ENCODE measurements at places on chromosomes 13 and 19.

GRCh38 chr13:20424949-20425348 is 100.7 kb downstream of the CRYL1 start:
- DNase-seq = no peak

DNA sequence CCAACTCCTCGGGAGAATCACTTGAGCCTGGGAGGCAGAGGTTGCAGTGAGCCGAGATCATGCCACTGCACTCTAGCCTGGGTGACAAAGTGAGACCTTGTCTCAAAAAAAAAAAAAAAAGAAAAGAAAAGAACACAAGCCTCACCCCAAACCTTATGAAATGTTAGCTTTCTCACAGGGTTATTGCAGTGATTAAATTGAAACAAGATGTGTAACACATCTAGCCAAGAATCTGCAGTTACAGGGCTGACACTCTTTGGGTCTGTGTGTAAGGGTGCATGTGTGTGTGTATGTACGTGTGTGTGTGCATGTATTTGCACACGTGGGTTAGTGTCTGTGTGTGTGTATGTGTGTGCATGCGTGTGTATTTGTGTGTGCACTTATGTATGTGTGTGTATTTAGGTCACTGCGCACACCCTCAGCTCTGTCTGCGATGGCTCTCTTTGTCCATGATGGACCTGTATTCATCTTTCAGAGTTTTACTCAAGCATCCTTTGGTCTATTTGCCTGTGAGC is 336.3 kb downstream of the UQCRFS1 start:
- DNase-seq = no peak

- no peak for DNase-seq
Observed at GRCh38 chr19:28426110-28426729, 786.7 kb downstream of the UQCRFS1 start.

- no peak for DNase-seq
Observed at GRCh38 chr13:93248627-93249047, 22.0 kb downstream of the GPC6 start.

DNA sequence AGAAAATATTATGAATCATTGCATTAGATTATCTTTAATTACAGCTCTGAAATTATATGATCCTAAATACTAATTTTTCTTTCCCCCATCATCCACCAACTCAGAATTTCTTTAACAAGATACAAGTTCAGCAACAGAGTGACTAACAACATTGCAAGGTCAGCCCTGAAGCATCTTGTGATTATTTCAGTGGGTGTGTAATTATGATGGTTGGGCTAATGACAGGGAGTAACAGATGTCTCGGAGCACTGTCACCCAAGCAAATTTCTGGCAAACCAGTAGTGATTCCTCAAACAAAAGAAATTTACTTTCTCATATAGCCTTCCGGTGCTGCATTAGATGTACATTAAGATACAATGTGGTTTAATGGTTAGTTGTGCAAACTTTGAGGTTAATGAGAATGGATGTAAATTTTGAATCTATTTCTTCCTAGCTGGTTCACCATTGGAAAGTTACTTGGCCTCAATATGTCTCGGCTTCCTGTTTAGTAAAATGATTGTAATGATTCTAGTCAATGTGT is 238.9 kb downstream of the ITGBL1 start:
- no peak for DNase-seq

DNA sequence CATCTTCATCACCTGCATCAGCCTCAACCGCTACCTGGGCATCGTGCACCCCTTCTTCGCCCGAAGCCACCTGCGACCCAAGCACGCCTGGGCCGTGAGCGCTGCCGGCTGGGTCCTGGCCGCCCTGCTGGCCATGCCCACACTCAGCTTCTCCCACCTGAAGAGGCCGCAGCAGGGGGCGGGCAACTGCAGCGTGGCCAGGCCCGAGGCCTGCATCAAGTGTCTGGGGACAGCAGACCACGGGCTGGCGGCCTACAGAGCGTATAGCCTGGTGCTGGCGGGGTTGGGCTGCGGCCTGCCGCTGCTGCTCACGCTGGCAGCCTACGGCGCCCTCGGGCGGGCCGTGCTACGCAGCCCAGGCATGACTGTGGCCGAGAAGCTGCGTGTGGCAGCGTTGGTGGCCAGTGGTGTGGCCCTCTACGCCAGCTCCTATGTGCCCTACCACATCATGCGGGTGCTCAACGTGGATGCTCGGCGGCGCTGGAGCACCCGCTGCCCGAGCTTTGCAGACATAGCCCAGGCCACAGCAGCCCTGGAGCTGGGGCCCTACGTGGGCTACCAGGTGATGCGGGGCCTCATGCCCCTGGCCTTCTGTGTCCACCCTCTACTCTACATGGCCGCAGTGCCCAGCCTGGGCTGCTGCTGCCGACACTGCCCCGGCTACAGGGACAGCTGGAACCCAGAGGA is 2.6 kb downstream of the P2RY11 start:
- DNase-seq = no peak

GRCh38 chr19:57317503-57317902 is 2.8 kb upstream of the ZNF543 start:
- no peak for DNase-seq

DNA sequence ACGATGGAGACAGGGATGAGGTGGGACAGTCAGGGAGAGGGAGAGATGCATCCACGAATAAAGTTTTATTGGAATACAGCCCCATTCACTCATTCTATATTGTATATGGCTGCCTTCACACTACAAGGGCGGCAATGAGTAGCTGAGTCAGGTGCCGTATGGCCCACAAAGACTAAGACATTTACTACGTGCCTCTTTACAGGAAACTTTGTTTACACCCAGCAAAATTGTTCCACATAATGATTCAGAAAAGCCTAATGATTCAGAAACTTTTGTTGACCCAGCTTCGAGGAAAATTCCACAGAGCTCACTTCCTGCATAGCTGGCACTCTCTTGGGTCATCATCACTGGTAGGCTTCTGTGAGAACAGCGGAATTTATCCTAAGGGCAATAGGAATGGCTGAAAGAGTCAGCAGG is 87.3 kb upstream of the PEG3 start:
- no peak for DNase-seq

- no peak for DNase-seq
Observed at GRCh38 chr13:42218576-42218975, 53.4 kb upstream of the AKAP11 start.

DNA sequence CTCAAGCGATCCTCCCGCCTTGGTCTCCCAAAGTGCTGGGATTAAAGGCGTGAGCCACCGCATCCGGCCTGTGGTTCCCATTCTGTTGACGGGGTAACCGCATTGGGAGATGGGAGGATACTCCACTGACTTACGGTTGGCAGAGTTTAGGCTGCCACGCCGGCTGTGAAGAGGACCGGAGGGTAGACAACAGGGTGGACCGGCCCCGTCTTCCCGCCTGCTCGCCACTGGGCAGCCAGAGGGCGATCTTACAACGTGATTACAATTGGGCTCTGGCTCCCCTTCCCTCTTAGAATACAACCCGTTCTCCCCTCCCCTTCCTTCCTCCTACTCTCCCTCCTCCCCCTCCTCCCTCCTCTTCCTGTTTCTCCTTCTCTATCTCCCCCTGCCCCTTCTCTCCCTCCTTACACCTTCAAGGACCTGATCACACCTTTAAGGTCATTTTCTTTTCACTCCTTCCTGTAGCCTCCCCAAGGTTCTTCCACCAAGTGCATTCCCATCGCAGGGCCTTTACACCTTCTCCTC is 957 bp upstream of the CCDC194 start:
- peak; percentile 87 for DNase-seq

DNA sequence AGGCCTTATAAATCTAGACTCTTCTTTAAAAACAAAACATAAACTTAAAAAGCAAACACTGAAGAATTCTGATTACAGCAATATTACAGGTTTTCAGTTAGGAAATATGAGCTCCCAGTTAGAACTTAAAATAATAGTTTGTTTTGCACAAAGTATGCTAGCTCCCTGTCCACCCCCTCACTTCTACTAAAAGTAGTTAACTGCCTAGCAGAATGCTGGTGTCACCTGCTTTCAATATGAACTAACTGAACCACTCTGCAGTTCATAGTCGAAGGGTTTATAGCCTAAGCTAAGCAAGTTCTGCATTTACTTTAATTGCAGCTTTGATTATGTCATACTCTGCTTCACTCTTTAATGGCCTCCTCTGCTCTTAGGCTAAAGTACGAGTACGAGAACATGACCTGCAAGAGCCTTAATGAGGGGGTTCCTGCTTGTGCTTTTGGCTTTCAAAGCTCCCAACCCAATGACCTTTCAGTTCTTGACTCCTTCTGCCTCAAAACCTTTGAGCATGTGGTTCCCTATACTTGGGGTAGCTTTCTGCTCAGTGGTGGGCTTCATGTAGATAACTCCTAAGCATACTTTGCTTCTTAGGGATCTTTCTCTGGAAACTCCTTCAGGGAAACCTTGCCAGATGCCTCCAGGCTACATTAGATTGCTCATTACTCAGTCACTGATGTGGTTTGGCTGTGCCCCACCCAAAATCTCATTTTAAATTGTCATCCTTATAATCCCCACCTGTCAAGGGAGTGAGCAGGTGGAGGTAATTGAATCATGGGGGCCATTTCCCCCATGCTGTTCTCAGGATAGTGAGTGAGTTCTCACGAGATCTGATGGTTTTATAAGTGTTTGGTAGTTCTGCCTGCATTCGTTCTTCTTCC is 278.9 kb upstream of the ARGLU1 start:
- DNase-seq = no peak
